Kidney (tissue), 22 donors: ENCODE measurements at places on chromosomes 2 and 18. TPM values are rescaled to one million over a fixed set of nuclear protein-coding genes. Genes with fewer than 3 reads are reported as not detected.

- DNase-seq = no peak
- no peaks in the 10 kb centered on the region for H3K4me1 ChIP-seq
- no peak overlapping the region for H3K27ac ChIP-seq
- no peaks in the 10 kb centered on the region for H3K36me3 ChIP-seq
These were observed 98.6 kb downstream of the AGAP1 start for GRCh38 chr2:235592430-235592829.

- no peak overlapping the region for H3K4me3 ChIP-seq
- no peak overlapping the region for H3K27ac ChIP-seq
- no peaks in the 10 kb centered on the region for H3K4me1 ChIP-seq
- DNase-seq = no peak
- H3K27me3 ChIP-seq = no peaks in the 10 kb centered on the region
- H3K36me3 ChIP-seq = peaks cover 13% of the 10 kb centered on the region
These were observed 4.3 kb downstream of the SMYD5 start for GRCh38 chr2:73218298-73218697.

- no peak for DNase-seq
These were observed 124.7 kb downstream of the ICOS start for GRCh38 chr2:204061241-204061640.

DNA sequence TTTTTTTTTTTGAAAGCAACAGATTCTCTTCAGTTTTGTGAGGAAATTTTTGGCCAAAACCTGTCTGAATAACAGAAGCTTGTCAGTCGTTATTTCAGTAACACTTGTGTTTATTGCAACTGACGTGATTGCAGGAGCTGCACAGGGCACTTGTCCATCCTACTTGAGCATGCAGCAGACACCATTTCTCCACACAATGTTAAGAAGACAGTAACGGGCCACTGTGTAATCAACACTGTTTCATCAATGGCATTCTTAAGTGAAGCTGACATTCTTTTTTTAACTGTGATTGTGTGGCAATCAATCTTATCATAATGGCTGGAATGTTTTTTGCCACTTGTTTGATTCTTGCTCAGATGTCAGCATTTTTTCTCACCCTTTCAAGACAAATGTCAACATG is 50.1 kb upstream of the PIEZO2 start:
- H3K27me3 ChIP-seq = no peaks in the 10 kb centered on the region
- no peak overlapping the region for H3K27ac ChIP-seq
- no peaks in the 10 kb centered on the region for H3K4me1 ChIP-seq
- H3K36me3 ChIP-seq = no peaks in the 10 kb centered on the region

GRCh38 chr2:240166761-240167587 is 26.5 kb upstream of the OTOS start:
- H3K27ac ChIP-seq = no peak overlapping the region
- no peaks in the 10 kb centered on the region for H3K27me3 ChIP-seq
- H3K4me3 ChIP-seq = no peak overlapping the region

Gene RTKN
- polyA plus RNA-seq = 95.6 TPM

DNA sequence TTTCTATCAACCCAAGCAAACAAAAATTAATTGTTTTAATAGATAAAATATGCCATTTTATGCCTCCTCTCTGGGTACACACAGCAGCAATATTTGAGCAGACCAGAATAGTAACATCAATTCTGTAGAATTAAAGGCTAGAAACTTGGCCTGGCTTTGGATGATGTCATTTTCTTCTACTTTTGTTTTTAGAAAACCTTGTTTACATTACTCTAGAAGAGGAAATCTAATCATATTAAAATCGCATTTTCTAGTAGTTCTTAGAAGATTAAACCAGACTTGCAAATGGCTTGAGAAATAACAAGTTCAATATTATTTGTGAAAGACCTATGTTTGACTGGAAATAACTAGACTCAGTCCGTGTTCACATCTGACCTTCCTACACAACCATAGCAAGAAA is 102.3 kb upstream of the RFX8 start:
- H3K4me3 ChIP-seq = no peak overlapping the region
- no peaks in the 10 kb centered on the region for H3K27me3 ChIP-seq
- H3K4me1 ChIP-seq = no peaks in the 10 kb centered on the region
- DNase-seq = no peak

Gene RGPD3
- polyA plus RNA-seq = 0.41 TPM

Gene MERTK
- 9.2 TPM for polyA plus RNA-seq

Gene MAP4K3
- polyA plus RNA-seq = 14.9 TPM

DNA sequence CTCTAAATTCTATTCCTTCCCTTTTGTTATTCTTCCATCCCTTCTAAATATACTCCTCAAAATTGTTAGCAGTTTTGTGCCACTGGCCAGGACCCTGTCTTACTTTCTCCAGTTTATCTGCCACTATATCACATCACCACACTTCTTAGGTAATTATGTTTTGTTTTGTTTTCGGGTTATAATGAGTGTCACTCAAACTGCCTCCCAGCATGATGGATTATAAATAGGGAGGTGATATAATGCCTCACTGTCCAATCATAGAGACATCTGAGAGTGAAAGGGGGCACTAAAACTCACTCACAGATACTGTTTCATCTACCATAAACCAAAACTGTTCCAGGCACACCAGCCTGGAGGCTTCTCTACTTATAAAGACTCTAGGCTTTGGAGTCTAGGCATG is 3.5 kb downstream of the RSAD2 start:
- no peaks in the 10 kb centered on the region for H3K36me3 ChIP-seq
- peak; percentile 19 for DNase-seq
- no peak overlapping the region for H3K27ac ChIP-seq
- no peaks in the 10 kb centered on the region for H3K4me1 ChIP-seq

Gene PID1
- 2.1 TPM for polyA plus RNA-seq

DNA sequence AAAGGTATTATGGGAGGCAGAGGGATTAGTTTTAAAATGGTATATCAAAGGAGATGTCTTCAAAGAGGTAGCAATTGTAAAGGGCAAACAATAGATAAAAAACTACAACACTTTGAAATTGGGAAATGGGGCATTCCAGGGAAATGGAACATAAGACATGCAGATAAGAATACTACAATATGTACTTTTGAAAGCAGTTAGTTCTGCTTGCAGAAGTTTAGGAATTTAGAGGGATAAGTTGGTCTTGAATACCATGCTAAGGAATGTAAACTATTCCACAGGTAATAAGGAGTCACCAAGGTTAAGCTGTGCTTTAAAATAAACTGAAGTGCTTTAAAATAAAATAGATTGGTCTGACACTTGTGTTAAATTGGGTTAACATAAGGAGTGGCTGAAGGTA is 571.7 kb upstream of the ACVR2A start:
- no peaks in the 10 kb centered on the region for H3K4me1 ChIP-seq
- no peak for DNase-seq
- H3K4me3 ChIP-seq = no peak overlapping the region
- H3K27ac ChIP-seq = no peak overlapping the region
- no peaks in the 10 kb centered on the region for H3K36me3 ChIP-seq

Gene AGFG1
- polyA plus RNA-seq = 36.6 TPM

- no peak for DNase-seq
- H3K27me3 ChIP-seq = no peaks in the 10 kb centered on the region
- H3K36me3 ChIP-seq = no peaks in the 10 kb centered on the region
- H3K4me1 ChIP-seq = no peaks in the 10 kb centered on the region
- H3K4me3 ChIP-seq = no peak overlapping the region
- no peak overlapping the region for H3K27ac ChIP-seq
These were observed 93.4 kb downstream of the PTGR3 start for GRCh38 chr18:75115514-75115913.

- H3K27ac ChIP-seq = no peak overlapping the region
- no peak overlapping the region for H3K4me3 ChIP-seq
- H3K36me3 ChIP-seq = no peaks in the 10 kb centered on the region
- DNase-seq = no peak
- no peaks in the 10 kb centered on the region for H3K4me1 ChIP-seq
- H3K27me3 ChIP-seq = no peaks in the 10 kb centered on the region
These were observed 164.8 kb downstream of the CELF4 start for GRCh38 chr18:37400802-37401201.

Gene RTP5
- not detected for polyA plus RNA-seq

Gene PPIL3
- polyA plus RNA-seq = 27.0 TPM

- no peak for DNase-seq
- no peak overlapping the region for H3K4me3 ChIP-seq
- H3K27me3 ChIP-seq = no peaks in the 10 kb centered on the region
- no peaks in the 10 kb centered on the region for H3K4me1 ChIP-seq
- no peaks in the 10 kb centered on the region for H3K36me3 ChIP-seq
These were observed 19.0 kb upstream of the NPAS2 start for GRCh38 chr2:100800915-100801314.

Gene PDE11A
- polyA plus RNA-seq = 0.58 TPM

Gene ERCC3
- polyA plus RNA-seq = 23.5 TPM

DNA sequence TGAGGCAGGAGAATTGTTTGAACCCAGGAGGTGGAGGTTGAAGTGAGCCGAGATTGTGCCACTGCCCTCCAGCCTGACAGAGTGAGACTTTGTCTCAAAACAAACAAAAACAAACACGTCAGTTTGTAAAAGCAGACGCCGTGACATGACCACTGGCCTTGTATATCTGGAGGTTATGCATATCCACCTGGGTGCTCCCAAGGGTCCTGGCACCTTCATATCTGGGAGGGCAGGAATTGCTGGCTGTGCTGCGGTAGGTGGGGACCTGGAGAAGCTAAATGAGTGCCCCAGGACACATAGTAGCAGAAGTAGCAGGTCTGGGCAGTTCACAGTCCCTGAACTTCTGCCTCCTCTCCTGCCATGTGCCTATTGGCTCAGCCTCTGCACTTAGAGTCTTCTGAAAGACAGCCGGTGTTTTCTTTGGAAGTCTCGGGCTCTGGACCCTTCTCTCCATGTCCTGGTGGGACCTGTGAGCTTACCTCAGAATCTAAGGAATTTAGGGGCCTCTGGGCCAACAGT is 30.9 kb upstream of the IL1R2 start:
- H3K27ac ChIP-seq = peak overlapping the region; percentile 28
- DNase-seq = no peak
- no peaks in the 10 kb centered on the region for H3K27me3 ChIP-seq
- H3K4me3 ChIP-seq = no peak overlapping the region
- no peaks in the 10 kb centered on the region for H3K36me3 ChIP-seq
- H3K4me1 ChIP-seq = peaks cover 5% of the 10 kb centered on the region

- H3K27ac ChIP-seq = no peak overlapping the region
- DNase-seq = no peak
- H3K27me3 ChIP-seq = no peaks in the 10 kb centered on the region
- no peaks in the 10 kb centered on the region for H3K4me1 ChIP-seq
These were observed 823.3 kb downstream of the TDRD15 start for GRCh38 chr2:21947046-21947445.
